ENCODE measurements at places on chromosomes 3 and 15.

GRCh38 chr3:180062771-180063170 lies 26.0 kb upstream of the PEX5L start:
- no peak for DNase-seq

- peak; percentile 36 for DNase-seq
Measured at GRCh38 chr3:183980403-183980802, 37.3 kb downstream of the ABCC5 start.

DNA sequence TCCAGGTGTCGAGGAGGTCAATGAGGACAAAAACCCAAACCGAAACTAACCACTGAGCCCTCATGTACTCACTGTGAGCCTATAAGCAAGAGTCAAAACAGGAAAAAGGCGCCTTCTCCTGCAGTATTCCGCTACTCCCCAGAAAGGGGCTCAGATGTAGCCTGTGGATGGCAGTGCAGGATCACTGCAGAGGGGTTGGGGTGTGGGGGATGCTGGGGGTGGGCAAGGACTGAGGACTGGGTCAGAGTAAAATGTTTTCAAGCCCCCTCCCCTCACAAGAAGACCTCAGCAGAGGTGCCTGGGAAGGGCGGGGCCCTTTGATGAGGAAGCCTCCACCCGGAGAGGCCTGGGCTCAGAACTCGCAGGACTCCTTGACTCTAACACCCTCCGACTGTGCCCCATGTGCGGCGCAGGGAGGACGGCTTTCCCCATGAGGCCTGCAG lies 170.1 kb downstream of the OSBPL10 start:
- no peak for DNase-seq

DNA sequence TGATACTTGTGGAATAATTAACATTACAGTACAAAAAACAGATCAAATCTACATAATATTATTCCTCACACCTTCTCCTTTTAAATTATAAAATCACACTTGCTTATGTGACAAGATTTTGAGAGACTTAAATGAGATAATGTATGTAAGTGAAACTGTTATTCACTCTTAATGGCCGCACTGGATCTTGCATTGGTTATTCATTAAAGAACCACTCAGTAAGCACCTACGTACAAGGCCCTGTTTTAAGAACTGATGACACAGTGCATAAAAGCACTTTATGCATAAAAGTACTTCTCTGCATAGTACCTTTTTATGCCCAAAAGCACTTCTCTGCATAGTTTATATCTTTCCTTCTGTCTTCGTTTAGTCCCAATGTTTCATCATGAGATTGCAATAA lies 172.1 kb downstream of the GOLGA6L6 start:
- DNase-seq = no peak

GRCh38 chr3:89504432-89504831 lies 397.0 kb downstream of the EPHA3 start:
- no peak for DNase-seq

DNA sequence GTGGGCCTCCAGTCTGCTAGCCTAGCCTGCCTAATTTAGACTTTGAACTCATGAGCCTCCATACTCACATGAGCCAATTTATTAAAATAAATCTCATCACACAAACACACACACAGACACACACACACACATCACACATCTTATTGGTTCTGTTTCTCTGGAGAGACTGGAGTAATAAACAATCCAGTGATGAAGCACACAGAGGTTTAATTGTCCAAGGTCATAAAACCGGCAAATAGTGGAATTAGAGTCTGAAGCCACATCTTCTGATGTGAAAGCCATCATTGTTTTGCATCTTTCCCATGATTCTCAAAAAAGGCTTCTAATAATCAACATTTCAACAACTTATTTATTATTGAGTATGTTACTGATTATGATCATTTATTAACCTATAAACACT lies 249.4 kb upstream of the KCNH8 start:
- DNase-seq = no peak

GRCh38 chr15:76501726-76502125 lies 165.2 kb downstream of the ISL2 start:
- DNase-seq = no peak

DNA sequence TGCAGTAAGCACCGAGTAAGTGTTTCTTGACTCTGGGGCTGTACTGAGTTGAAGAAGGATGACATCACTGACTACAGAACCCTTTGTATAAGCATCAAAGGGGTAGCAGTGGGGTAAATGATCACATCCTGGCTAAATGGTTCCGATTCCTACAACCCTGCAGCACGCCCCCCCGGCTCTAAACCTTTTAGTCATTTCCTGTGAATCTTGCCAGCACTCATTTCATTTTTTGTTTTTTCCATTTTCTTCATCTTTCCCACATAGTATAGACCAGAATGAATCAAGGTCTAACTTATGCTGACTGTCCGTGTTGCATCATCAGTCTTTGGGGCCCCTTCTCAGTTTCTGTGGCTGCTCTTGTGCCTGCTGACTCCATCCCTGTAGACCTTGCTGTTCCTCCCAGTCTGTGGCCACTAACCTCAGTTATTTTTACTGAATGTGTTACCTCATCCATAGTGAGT lies 383.1 kb upstream of the TPRG1 start:
- DNase-seq = no peak

- no peak for DNase-seq
Measured at GRCh38 chr15:92053753-92054316, 200.3 kb downstream of the SLCO3A1 start.

- no peak for DNase-seq
Measured at GRCh38 chr3:72338082-72338941, 509.9 kb downstream of the SHQ1 start.

- DNase-seq = no peak
Measured at GRCh38 chr15:85623315-85624049, 171.2 kb downstream of the KLHL25 start.

DNA sequence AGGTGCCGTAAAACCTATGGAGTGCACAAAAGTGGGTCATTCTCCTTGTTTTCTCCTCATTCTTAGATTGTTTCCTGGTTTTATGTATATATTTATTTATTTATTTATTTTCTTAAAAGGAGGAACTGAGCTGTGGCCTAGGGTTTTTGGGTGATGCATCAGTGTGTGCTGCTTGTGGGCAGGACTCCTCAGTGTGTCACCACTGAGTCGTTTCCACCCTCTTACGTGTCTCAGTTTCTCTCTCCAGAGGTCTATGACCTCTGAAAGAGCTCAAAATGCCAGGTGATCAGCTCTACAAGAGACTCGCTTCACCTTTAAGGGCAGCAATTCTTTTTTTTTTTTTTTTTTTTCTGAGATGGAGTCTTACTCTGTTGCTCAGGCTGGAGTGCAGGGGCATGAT lies 72.9 kb downstream of the CD200 start:
- no peak for DNase-seq

GRCh38 chr3:156577736-156578135 lies 22.8 kb upstream of the SSR3 start:
- no peak for DNase-seq

DNA sequence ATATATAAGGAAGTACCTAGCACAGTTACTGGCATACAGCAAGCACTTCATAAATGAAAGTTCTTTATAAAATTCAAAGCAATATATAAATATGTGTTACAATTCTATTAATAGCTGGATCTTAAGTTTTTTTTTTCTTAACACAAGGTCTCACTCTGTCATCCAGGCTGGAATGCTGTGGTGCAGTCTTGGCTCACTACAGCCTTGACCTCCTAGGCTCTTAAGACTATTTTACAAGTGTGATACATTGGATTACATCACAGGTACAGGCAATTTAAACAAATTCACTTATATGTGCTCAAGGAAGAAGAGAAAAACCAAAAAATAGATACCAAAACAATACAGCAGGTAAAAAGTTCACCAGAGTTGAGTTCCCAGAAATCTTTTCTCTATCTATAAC lies 60.6 kb downstream of the ZNF280D start:
- DNase-seq = no peak

DNA sequence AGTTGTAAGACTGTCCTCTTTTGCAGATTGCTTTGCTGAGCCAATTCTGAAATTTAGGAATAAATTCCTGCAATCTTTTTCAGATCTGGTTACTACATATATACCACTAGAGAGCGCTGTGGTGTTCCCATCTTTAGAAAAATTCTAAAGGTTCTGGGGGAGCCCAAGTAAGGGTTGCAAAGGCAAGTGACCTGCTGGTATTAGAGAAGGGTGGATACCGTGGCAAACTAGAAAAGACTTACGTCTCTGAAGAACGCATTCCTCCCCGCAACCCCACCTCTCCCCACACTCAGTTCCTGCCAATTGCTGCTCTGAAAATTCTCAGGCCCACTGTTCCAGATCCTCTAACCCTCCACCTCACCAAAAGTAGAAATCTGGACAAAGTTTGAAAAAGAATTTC lies 48.5 kb downstream of the EFHB start:
- DNase-seq = peak; percentile 58

- DNase-seq = no peak
Measured at GRCh38 chr15:31256378-31257265, 70.0 kb upstream of the KLF13 start.

DNA sequence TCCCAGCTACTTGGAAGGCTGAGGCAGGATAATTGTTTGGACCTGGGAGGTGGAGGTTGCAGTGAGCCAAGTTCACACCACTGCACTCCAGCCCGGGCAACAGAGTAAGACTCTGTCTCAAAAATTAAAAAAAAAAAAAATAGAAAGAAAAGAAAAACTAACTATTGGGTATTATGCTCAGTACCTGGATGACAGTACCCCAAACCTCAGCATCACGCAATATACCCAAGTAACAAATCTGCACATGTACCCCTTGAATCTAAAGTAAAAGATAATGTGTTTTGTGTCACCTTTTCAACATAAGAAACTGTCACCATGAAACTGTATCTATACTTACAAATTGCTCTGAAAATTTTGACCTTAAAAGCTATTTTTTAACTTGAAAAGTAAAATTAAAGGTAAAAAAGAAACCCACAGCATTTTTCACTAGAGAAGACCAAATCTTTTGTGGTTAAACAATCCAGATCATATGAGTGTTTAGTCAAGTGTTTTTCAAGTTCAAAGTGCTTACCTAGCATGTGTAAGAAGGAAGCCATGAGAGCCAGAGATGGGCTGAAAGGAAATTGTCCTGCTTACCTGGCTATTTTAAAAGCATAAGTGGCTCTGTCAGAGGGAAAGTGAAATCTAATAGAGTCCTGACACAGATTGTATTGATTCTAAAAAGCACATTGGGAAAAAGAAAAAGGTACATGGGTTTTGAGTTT lies 50.5 kb downstream of the MYO1E start:
- no peak for DNase-seq

GRCh38 chr15:66184936-66185790 lies 68.4 kb downstream of the MEGF11 start:
- DNase-seq = no peak

DNA sequence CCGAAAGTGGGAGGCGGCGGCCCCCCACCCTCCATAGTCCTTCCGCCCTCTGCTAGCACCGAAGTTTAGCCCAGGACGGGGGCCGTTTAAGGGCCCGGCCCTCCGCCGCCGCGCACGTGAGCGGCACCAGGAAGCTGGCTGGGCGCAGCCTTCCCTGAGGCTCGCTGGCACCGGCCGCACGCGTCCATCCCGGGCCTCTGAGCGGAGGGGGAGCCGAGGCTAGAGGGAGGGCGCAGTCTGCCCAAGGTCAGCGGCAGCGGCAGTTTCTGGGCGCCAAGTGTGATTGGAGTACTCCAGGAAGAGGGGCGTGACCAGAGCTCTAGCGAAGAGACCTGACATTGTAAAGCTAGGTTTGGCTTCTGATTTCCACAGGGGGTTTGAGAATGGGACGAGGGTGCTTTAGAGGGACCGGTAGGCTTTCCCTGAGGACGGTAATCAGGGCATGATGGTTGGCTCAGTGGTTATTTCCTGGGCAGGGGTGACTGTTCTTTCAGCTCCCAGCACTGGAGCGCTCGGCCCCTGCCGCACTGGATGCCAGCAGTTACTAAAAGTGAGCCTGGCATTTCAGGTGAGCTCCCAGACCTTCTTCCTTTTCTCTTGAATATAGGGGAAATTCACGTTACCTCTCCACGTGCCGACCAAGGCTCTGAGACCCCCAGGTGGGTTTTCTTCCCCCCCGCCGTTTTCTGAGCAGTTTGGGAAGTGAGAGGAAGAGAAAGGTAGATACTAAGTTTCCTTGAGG lies 853 bp downstream of the TEX264 start:
- peak; percentile 83 for DNase-seq
